ENCODE measurements at places on chromosomes 3 and 15. TPM values are rescaled to one million over a fixed set of nuclear protein-coding genes. Genes with fewer than 3 reads are reported as not detected.

MYEF2 gene
- 16.4 TPM for total RNA-seq

SNTN gene
- total RNA-seq = not detected

FAM81A gene
- not detected for total RNA-seq

WNT5A gene
- total RNA-seq = not detected

TJP1 gene
- total RNA-seq = not detected

ARGFX gene
- total RNA-seq = not detected

FAM227B gene
- total RNA-seq = 2.6 TPM

SLC28A2 gene
- total RNA-seq = not detected

SST gene
- total RNA-seq = not detected

COLQ gene
- total RNA-seq = 7.8 TPM

EHHADH gene
- 1.1 TPM for total RNA-seq
